Right renal pelvis (tissue), 4 donors: ENCODE measurements at places on chromosomes 5 and 9.

DNA sequence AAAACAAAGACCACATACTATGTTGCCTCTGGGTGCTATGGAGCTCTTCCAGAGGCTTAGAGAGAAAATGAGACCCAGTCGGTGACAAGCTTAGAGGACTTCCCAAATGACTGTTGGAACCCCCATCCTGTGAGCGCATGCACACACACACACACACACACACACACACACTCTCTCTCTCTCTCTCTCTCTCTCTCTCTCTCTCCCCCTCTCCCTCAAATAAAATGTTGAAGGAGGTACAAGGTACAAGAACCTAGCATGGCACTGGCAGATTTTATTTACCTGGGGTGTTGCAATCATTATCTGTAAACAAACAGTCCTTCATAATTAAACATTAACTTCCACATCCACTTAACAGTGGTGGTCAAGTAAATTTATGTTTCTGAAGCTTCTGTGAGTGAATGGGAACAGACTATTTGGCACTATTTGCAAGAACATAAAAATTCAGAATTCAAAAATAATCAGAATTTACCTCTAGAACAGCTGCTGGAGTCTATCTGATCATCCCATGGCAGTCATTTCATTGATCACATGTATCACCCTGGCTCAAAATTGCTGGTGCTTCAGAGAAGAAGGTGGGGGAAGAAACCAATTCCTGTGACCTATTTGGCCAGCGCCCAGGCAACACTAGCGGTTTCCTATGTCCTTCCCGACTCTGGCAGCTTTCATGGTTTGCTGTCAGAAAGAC, 24.9 kb downstream of the TRPM3 start:
- no peak for DNase-seq

- no peak for DNase-seq
These were observed 71.0 kb downstream of the FER start for GRCh38 chr5:108818613-108819272.

GRCh38 chr9:13570068-13570974, 290.8 kb upstream of the MPDZ start:
- DNase-seq = no peak

GRCh38 chr5:9356351-9356825, 189.5 kb downstream of the SEMA5A start:
- DNase-seq = no peak

- no peak for DNase-seq
These were observed 269.4 kb upstream of the IRX1 start for GRCh38 chr5:3325972-3326840.

GRCh38 chr9:16680975-16681651, 189.4 kb downstream of the BNC2 start:
- DNase-seq = no peak

DNA sequence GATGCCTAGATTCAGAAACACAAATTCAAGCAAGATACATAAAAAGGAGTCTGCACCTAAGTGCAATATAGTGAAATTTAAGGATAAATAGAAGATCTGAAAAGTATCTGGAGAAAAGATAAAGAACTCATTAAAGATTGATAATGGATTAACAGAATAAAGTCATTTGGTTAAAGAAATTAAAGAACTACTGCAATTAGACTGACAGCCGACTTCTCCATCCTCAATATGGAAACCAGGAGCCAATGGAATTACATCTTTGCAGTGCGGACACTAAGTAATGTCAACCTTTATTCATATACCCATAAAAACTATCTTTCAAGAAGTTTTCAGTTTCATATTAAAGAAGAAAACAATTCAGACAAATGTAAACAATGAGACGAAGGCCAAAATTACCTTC, 81.0 kb downstream of the MRPL36 start:
- DNase-seq = no peak

- DNase-seq = no peak
These were observed 446.4 kb upstream of the CCNG1 start for GRCh38 chr5:162990856-162991497.

GRCh38 chr5:151670083-151670686, 16.5 kb downstream of the SPARC start:
- no peak for DNase-seq

DNA sequence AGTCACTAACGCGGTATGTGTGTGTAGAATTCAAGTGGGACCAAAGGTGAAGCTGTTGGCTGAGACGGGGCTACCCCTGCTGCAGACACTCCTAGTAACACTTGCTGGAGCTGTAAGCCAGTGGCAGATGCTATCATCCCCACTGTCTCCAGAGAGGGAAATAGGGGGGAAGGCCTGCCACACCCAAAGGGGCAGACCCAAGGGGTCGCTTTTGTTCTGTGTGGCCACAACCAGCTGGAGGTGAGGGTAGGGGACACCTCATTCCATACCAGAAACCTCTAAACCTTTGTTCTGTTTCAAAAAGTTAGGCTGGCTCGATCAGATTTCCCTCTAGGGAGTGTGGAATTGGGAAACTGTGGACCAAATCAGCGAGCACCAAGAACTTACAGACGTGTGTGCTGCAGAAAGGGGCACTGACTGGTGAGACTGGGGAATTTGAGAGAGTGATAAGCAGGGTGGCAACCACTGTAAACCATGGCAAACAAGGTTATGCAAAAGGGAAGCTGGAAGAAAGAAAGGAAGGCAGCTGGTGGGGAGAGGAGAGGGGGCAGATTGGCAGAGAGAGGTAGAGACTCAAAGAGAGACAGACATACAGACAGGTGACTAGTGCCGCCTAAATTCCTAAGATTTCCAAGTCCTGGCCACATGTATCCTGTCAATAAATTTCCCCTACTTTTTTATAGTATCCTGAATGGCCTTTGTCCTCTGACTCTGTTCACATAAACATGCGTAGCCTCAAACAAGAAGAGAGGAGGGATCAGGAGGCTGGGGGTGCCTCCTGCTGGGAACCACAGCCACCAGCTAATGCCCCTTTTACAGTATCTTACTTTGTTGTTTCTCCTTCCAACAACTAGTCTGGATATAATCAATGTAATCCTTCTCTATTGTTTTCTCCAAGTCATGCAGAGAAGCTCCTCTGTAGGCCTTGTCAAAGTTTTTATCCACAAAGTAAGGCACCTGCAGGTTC, 15.6 kb upstream of the SPATA24 start:
- DNase-seq = no peak
